NCI-H82 (cell line): ENCODE measurements at places on chromosomes 3 and 15.

- no peak for DNase-seq
These were observed 6.3 kb upstream of the HAPLN3 start for GRCh38 chr15:88901508-88902220.

GRCh38 chr3:66154444-66154861 is 66.3 kb upstream of the SLC25A26 start:
- DNase-seq = peak; percentile 75

- DNase-seq = no peak
These were observed 3.9 kb upstream of the MUSTN1 start for GRCh38 chr3:52838561-52839267.

- DNase-seq = peak; percentile 85
These were observed 2.0 kb downstream of the FAM43A start for GRCh38 chr3:194687638-194688199.

GRCh38 chr3:128547368-128547987 is 54.5 kb upstream of the GATA2 start:
- DNase-seq = no peak

DNA sequence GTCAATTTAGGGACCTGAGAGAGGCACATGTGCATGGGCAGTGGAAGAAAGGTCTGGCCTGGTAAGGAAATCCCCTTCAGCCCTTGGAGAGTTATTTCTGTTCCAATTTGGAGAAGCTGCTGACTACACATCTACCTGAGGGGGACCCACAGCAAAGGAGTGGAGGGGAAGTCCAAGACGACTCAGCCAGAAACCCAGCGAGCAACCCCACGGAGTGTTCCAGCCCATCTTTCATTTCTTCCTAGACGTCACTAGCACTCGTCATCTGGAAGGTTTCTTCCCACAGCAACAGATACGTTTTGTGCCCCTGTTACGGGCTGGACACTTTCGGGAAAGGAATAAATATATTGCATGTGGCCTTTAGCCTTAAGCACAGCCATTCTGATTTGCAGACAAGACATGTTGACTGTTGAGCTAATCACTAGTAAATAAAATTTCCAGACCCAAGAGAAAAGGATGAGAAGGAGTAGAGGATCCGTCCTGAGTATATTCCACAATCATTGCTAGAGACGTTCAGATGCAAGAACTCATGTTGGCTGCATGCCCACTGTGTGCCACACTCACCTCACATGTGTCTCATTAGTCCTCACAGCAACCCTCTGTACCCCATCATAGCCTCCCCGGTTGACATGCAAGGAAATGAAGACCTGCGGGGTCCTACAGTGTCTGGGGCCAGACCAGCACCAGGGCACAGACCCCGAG is 7.8 kb upstream of the FAM174B start:
- DNase-seq = no peak
